M059J (cell line): ENCODE measurements at places on chromosomes 2 and 18. TPM values are rescaled to one million over a fixed set of nuclear protein-coding genes. Genes with fewer than 3 reads are reported as not detected.

Gene UPP2
- total RNA-seq: not detected in 2 replicates

Gene PARD6G
- total RNA-seq: 0.57 and 1.3 TPM in 2 replicates

Gene REG1B
- not detected in 2 replicates for total RNA-seq

Gene UGT1A6
- total RNA-seq: 0.54 TPM in 1 of 2 replicates, not detected in the other

Gene CENPA
- 22.0 and 33.3 TPM in 2 replicates for total RNA-seq

Gene SDC1
- total RNA-seq: 83.3 and 127 TPM in 2 replicates

Gene OSGEPL1
- 6.2 and 13.4 TPM in 2 replicates for total RNA-seq

Gene RAX
- total RNA-seq: not detected in 2 replicates

DNA sequence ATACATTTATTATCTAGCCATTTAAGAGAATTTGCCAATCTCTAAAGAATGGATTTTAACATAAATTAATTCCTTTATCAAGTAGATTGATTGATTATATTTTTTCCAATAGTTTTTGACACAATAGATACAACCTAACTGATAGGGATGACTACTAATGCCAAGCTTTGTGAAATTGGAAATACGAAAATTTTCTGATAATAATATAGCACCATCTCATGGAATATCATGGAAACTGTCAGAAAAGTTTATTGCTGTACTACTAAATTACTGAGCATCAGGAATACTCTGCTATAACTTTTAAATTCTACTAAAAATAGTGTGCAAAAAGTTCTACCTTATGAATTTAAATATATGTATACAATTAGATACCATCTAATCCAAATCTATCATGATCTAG lies 101.8 kb upstream of the MAP2 start:
- DNase-seq: no peak

DNA sequence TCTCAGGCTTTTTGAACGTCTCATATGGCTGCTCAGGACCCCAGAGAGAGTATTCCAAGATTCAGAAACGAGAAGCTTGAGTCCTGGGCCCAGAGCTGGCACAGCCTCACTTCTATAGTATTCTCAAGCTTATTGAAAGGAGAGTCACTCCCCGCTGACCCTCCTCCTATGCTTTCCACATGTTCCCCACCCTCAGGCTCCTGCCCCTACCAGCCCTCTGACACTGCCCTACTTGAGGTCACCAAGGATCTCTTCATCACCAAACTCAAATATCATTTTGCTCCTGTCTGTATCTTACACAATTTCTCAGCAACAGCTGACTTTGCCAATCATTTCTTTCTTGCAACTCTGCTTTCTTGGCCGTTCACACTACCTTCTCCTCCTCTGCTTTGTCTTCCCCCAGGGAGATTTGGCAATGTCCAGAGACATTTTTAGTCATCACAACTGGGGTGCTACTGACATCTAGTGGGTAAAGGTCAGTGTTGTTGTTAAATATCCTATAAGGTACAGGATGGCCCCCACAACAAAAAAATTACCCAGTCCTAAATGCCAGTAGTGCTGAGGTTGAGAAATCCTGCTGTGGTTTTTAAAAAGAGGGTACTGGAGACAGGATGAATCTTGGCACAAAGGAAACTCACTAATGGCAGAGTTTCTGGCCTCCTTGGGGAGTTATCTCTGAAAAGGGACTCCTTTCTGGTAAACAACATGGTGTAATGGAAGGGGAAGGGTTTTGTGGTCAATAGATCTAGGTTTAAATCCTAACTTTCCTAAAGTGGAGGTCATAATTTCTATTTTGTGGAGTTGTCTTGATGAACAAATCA lies 26.9 kb upstream of the INSIG2 start:
- peak; percentile 73 for DNase-seq

DNA sequence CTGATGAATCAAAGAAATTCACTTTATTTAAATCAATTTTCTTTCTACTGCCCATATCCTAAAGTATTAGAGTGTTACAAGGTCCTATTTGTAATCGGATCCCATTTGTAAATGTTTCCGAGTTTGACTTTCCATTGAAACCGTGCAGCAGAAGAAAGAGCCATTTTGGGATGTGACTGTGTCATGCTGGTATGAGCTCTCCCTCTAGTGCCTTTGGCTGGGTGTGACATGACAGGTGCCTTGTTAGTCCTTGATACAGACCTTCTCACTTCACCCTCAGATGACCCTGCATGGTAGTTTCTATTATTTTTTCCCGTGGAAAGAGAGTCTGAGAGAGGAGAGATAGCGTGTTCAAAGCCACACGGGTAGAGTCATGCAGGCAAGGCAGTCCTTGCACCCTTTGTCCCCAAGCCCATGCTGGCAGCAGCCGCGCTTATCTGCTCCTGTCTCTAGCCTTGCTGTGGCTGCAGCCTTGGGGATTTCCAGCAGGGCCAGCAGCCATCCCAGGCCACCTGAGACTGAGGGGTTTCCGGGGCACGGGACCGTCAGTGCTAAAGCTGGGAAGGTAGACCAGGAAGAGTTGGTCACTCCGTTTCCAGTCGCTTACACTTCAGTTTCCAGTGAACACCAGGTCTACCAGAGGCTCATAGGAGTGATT lies 21.4 kb downstream of the CHMP1B start:
- DNase-seq: peak; percentile 68

DNA sequence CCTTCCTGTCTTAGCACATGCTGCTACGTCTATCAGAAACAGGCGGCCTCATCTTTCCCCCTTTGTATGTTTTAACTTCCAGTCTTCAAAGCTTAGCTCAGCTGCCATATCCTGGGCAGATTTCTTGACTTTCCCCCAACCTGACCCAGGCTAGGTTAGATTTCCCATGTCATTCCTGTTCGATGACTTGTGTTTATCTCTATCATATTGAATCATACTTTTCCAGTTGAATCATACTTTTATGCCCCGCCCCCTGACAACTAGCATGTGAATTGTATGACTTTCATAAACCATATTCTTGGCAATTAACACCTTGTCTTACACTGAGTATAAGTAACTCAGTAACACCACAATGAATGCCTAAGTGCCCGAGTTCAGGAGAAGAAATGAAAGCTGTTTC lies 128.3 kb downstream of the CYRIA start:
- DNase-seq: peak; percentile 1

DNA sequence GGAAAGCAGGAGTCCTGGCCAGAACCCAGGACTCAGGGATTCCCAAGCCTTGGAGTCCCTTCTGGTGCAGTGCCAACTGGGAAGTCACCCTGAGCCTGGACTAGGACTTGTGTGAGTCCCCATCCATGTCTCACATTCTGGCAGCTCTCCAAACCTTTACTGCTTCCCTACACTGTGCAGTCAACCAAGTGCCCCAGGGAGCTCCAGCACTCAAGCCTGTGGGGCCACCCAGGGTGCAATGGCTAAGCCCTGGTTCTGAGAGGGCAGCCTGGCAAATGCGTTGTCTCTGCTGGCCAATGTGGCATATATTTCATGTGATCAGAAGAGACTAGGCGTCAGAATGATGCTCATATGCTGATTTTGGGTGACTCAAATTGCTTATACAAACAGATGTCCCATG lies 223.4 kb downstream of the SP3 start:
- peak; percentile 47 for DNase-seq

DNA sequence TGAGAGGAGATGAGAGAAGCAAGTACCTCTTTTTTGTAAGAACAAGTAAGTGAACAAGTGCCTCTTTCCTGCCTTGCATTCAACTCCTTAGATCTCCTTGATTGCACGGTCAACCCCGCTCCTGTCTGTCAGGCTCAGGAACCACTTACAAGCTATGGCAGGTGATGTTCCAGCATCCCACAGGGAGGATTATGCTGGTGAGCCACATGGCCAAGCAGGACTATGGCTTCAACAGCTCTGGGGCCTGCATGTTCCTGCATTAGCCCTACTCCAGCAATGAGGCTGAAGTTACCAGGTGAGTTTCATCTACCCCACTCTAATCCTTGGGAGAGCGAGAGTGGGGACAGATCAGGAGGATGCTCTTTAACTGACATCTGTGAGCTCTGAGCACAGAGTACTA lies 29.5 kb downstream of the TTC32 start:
- DNase-seq: no peak

DNA sequence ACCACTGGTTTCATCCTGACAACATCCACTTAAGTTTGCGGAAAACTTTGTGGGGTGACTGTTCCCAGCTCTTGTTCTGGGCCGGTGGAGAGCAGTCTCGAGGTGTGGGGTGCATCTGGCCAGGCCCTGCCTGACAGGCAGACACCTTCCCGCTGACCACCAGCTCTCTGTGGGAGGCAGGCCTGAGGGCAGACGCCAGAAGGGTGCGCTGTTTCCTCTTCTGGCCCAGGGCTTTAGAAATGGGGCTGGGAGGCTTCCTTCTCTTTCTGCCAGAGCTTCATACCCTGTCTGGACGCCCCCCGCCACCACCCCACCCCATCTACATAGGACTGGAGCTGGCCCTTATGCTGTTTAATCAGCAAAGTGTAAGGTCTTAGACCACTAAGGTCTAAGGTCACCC lies 263.8 kb downstream of the LOXHD1 start:
- DNase-seq: no peak

DNA sequence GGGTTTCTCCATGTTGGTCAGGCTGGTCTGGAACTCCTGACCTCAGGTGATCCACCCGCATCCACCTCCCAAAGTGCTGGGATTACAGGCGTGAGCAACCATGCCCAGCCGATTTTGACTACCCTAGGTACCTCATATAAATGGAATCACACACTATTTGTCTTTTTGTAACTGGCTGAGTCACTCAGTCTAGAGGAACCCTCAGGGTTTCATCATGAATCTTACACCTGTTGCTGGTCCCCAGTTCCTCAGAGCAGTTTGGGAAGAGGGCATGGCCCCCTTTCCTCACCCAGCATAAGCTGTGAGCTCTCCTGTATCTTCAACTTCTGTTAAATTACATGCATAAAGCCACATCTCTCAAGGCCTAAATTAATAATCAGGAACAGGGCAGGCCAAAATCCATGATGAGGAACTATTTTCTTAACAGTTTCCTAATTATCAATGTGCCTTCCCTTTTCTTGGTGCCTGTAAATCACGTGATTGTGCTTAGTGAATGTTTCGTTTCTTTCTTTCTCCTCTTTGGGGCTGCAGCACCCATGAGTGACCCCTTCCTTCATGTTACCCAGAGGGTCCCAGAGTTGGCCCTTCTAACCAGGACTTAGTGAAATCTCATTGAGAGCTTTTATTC lies 20.9 kb downstream of the DYSF start:
- no peak for DNase-seq

- DNase-seq: no peak
These were observed 38.4 kb downstream of the CAPN13 start for GRCh38 chr2:30768708-30769480.

GRCh38 chr2:181393472-181393871 lies 63.7 kb upstream of the ITGA4 start:
- DNase-seq: peak; percentile 90

- DNase-seq: peak; percentile 10
These were observed 28.1 kb upstream of the TMEM247 start for GRCh38 chr2:46451131-46451711.

GRCh38 chr2:236762628-236763027 lies 193.0 kb downstream of the ACKR3 start:
- peak; percentile 23 for DNase-seq

DNA sequence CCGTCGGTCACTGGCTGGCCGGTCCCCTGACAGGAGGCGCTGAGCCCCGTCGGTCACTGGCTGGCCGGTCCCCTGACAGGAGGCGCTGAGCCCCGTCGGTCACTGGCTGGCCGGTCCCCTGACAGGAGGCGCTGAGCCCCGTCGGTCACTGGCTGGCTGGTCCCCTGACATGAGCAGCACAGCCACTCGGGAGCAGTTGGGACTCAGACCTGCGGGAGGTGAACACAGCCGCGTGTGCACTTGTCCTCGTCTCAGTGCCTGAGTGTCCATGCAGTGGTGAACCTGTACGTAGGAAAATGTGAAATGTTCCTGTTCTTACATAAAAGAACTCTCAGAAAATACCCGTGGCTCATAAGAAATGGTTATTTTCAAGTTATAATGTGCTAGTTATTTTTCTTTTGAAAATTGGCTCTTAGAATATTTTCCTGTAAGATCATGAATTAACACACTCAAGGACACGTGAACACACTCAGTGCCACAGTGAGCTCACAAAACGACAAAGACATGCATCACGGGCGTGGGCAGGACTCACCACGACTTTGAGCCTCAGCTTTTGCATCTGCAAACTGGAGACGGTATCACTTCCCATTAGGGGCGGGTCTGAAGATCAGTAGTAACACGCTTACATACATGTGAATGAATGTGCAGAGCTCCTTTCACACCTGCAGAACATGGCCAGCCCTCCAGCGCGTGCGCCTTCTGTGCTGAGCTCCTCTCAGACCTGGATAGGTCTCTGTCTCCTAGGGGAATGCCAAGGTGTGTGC lies 21.1 kb upstream of the NFATC1 start:
- no peak for DNase-seq
